ENCODE measurements at places on chromosomes 5 and 9.

GRCh38 chr9:114416906-114417305 lies 29.1 kb upstream of the AKNA start:
- DNase-seq, result no peak

DNA sequence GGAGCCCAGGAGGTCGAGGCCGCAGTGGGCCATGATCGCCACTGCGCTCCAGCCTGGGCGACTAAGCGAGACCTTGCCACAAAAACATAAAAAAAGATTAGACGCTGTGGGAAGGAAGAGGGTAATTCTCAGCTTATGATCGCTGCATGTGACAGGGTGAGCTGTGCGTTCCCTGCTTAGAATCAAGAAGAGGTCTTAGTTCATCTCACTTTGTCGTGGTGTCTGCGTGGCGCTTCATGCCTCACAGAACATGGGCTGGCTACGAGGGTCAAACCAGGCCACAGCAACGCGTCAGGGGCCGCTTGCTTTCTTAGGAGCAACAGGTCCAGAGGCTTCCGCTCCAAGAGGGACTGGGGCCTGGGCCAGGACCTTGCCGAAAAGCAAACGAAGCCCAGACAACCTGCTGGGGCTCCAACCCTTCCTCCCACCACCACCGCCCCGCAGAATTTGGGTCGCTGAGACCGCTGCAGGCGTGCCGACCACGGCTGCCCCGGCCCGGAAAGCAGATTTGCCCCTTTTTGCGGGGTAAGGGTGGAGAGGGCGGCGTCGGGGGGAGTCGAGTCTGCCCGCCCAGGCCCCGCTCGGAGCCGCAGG lies 10.0 kb upstream of the GRIN1 start:
- no peak for DNase-seq

DNA sequence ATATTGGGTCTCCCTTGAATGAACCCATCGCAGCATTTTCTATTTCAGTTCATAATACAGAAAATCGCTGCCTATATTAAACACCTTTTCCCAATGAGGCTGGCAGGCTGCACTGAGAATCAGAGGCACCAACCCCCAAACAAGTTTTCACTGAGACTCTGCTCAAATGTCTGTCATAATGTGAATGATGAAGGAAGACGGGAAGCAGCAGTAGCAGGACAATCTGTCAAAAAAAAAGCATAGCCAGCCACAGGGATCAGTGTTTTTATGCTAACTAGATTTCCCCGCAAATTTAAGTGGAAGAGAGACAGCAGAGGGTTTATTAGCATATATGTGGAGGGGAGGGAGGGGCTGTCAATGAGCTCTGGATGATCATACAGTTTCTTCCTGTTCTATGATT lies 162.7 kb upstream of the PDE4D start:
- no peak for DNase-seq

DNA sequence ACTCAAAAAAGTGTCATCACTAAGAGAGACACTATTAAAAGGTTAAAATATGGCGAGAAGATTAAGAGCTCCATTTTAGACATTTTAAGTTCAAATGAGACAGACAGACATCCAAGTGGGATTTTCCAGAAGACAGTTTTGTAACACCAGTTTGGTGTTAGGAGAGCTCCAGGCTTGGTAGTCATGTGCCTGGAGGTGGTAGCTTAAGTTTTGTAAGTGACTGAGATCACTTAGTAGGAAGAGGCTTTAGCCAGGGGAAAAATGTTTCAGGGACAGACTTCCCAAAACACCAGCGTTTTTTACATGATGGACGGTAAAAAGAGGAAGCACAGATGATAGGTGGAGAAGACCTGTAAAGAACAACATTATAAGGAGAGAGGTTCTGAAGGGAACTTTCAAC lies 150.3 kb downstream of the GIN1 start:
- DNase-seq, result no peak

GRCh38 chr5:7546555-7546954 lies 150.6 kb downstream of the ADCY2 start:
- DNase-seq, result no peak

DNA sequence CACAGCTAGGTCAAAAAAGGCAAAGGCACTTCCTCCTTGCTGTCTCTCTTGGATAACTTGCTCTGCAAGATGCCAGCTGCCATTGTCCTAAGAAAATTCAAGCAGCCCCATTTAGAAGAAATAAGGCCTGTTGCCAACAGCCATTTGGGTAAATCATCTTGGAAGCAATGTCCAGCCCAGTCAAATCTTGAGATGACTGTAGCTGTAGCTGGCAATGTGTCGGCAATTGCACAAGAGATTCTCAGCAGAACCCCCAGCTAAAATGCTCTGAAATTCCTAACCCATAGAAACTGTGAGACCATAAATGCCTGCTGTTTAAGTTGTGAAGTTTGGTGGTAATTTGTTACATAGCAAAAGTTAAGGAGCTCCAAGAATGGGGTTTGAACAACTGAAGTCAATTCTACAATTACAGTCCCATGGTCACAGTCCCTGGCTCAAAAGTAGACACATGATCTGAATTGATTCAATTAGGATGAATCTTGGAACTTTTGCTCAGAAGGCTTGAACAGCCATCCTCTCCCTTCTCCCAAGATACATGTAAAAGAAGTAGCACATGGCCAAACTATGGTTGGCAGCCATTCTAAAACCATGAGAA lies 151.1 kb downstream of the MPDZ start:
- DNase-seq, result no peak

- no peak for DNase-seq
These were observed 55.3 kb downstream of the IL33 start for GRCh38 chr9:6270896-6271295.

DNA sequence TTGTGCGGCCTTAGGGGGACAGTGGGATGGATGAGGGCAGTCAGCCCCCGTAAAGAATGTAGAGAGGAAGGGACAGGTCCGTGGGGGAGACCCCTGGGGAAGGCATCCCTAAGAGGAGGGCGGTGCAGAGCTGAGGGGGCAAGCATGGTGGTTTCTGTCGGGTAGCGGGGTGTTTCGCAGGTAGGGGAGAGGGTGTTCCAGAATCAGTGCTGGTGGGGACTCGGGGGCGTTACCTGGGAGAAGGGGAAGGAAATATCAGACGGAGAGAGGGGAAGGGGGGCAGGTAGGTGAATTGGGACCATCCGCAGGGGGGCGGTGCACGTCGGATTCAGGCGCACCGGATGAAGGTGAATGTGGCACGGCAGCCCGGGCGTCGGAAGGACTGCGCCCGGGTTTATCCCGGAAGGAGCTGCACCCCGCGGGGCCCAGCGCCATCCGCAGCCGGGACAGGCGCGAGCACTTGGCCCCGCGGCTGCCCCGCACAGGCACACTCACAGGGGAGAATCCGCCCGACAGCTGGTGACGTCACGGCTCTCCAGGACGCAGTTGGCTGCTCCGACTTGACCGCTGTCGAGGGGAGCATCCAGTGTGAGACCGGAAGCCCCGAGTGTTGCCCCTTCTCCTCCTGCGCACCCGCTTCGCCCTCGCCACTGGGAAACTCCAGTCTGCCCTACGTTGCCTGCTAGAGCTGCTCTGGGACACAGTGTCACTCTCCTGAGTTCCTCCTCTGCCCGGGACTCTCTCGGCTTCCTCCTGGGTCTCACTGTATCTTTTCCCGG lies 1.3 kb downstream of the CD72 start:
- DNase-seq, result no peak

- DNase-seq, result no peak
These were observed 28.5 kb downstream of the KCNMB1 start for GRCh38 chr5:170360709-170361108.
